ENCODE measurements at places on chromosomes 7 and 10. TPM values are rescaled to one million over a fixed set of nuclear protein-coding genes. Genes with fewer than 3 reads are reported as not detected.

DNA sequence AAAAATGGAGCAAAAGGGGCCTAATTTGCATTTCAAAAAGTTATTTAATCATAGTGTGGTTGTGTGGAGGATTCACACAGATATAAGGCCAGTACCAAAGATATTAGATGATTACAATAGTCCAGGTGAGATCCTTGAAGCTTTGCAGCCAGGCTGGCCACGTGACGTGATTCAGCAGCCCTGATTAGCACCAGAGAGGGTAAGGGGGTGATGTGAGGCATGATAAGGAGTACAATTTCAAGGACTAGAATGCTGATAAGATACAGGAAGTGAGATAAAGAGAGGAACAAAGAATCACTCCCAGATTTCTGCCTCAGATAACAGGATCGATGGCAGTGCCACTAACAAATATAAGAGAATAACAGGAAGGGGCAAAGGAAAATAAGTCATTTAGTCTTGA is 108.4 kb upstream of the PALS2 start:
- no peak overlapping the region for H3K27ac ChIP-seq
- DNase-seq = no peak
- no peaks in the 10 kb centered on the region for H3K36me3 ChIP-seq
- peaks cover 7% of the 10 kb centered on the region for H3K27me3 ChIP-seq
- no peaks in the 10 kb centered on the region for H3K4me1 ChIP-seq

- H3K27ac ChIP-seq = no peak overlapping the region
- no peak overlapping the region for H3K4me3 ChIP-seq
- H3K27me3 ChIP-seq = peaks cover 18% of the 10 kb centered on the region
- H3K4me1 ChIP-seq = peaks cover 11% of the 10 kb centered on the region
- DNase-seq = no peak
Measured at GRCh38 chr7:116857052-116857451, 5.3 kb upstream of the CAPZA2 start.

GRCh38 chr7:129499999-129500398 is 2.3 kb upstream of the SMKR1 start:
- peak; percentile 24 for DNase-seq
- no peaks in the 10 kb centered on the region for H3K36me3 ChIP-seq
- no peak overlapping the region for H3K27ac ChIP-seq
- H3K4me1 ChIP-seq = peaks cover 50% of the 10 kb centered on the region
- no peaks in the 10 kb centered on the region for H3K27me3 ChIP-seq

MYO3A gene
- total RNA-seq = not detected

GRCh38 chr10:43132867-43133787 is 5.1 kb upstream of the CSGALNACT2 start:
- H3K27ac ChIP-seq = no peak overlapping the region
- H3K4me1 ChIP-seq = peaks cover 86% of the 10 kb centered on the region
- H3K36me3 ChIP-seq = peaks cover 18% of the 10 kb centered on the region

FGL2 gene
- total RNA-seq = 4.2 TPM

DNA sequence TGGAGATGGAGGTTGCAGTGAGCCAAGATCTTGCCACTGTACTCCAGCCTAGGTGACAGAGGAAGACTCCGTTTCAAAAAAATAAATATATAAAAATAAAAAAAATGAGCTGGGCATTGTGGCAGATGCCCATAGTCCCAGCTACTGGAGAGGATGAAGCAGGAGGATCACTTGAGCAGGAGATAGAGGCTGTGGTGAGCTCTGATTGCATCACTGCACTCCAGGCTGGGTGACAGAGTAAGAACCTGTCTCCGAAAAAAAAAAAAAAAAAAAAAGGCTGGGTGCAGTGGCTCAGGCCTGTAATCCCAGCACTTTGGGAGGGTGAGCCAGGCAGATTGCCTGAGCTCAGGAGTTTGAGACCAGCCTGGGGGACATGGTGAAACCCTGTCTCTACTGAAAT is 11.8 kb downstream of the ZNF487 start:
- H3K4me3 ChIP-seq = no peak overlapping the region
- H3K27me3 ChIP-seq = no peaks in the 10 kb centered on the region
- H3K4me1 ChIP-seq = peaks cover 39% of the 10 kb centered on the region
- H3K27ac ChIP-seq = no peak overlapping the region

DNA sequence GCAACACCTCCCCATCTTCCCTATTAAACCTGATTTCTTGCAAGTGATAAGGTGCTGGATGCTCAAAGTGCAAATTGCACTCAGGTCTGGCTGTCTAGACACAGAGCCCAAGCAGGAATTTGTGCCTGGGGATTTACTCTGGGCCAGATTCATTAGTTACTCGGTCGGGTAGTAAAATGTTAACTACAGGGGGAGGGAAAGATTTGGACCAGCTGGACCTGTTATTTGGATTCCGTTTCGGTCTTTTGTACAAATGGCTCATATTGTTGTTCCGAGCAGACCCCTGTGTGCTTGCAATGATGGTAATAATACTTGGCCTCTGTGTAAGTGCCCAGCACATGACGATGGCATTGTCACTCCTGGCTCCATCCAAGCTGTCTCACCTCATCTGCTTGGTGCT is 609.6 kb downstream of the KCNMA1 start:
- H3K4me3 ChIP-seq = no peak overlapping the region
- H3K4me1 ChIP-seq = no peaks in the 10 kb centered on the region
- DNase-seq = no peak
- H3K27ac ChIP-seq = no peak overlapping the region
- H3K36me3 ChIP-seq = no peaks in the 10 kb centered on the region

DNA sequence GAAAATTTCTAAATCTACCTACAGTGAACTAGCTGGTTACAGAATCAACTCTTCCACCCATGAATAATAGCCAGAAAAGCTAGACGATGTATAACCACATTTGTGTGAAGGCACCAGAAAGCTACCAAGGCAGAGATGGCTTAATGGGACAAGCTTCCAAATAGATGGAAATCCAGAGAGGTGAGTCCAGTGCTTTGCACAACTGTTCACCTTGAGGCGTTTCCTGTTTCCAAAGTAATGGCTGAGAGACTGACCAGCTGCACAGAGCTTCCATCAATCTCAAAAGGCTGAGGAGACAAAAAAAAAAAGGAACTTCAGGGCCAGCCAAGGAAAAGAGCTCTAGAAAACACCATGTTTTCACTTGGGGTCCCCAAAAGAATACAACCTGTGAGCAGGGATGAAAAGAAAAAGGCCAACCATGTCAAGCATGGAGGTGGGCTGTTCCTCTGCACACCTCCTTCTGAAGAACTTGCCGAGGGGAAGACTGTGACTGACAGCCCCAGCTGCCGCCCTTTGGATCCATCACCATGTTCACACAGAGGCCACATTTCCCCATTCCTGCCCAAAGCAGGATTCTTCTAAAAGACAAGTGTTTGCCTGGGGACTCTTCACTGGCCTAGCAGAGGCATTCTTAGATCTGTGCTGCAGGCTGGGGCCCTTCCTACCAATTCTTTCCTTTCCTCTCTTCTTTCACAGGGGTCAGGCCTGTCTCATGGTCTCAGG is 72.9 kb downstream of the ARHGAP21 start:
- no peak overlapping the region for H3K4me3 ChIP-seq
- H3K27me3 ChIP-seq = no peaks in the 10 kb centered on the region
- H3K27ac ChIP-seq = no peak overlapping the region
- H3K4me1 ChIP-seq = peaks cover 20% of the 10 kb centered on the region
- peaks cover 13% of the 10 kb centered on the region for H3K36me3 ChIP-seq

FOXI2 gene
- not detected for total RNA-seq

- no peak overlapping the region for H3K27ac ChIP-seq
- H3K27me3 ChIP-seq = no peaks in the 10 kb centered on the region
- no peak overlapping the region for H3K4me3 ChIP-seq
- no peaks in the 10 kb centered on the region for H3K36me3 ChIP-seq
- DNase-seq = no peak
Measured at GRCh38 chr7:1312136-1313070, 79.7 kb downstream of the UNCX start.

SFXN2 gene
- total RNA-seq = 10.8 TPM

- no peak overlapping the region for H3K4me3 ChIP-seq
- H3K27ac ChIP-seq = no peak overlapping the region
- H3K27me3 ChIP-seq = peaks cover 7% of the 10 kb centered on the region
Measured at GRCh38 chr7:132558815-132559214, 17.5 kb downstream of the PLXNA4 start.

GRCh38 chr10:103502849-103503660 is 9.6 kb downstream of the NEURL1 start:
- DNase-seq = no peak
- H3K4me3 ChIP-seq = no peak overlapping the region
- peaks cover 72% of the 10 kb centered on the region for H3K27me3 ChIP-seq
- H3K36me3 ChIP-seq = peaks cover 2% of the 10 kb centered on the region

- no peaks in the 10 kb centered on the region for H3K4me1 ChIP-seq
- H3K27ac ChIP-seq = no peak overlapping the region
Measured at GRCh38 chr10:54585572-54585971, 215.5 kb downstream of the PCDH15 start.

- no peaks in the 10 kb centered on the region for H3K27me3 ChIP-seq
- DNase-seq = no peak
- H3K4me3 ChIP-seq = no peak overlapping the region
Measured at GRCh38 chr7:17654940-17655339, 285.4 kb downstream of the SNX13 start.
